ENCODE measurements at places on chromosomes 13 and 19.

DNA sequence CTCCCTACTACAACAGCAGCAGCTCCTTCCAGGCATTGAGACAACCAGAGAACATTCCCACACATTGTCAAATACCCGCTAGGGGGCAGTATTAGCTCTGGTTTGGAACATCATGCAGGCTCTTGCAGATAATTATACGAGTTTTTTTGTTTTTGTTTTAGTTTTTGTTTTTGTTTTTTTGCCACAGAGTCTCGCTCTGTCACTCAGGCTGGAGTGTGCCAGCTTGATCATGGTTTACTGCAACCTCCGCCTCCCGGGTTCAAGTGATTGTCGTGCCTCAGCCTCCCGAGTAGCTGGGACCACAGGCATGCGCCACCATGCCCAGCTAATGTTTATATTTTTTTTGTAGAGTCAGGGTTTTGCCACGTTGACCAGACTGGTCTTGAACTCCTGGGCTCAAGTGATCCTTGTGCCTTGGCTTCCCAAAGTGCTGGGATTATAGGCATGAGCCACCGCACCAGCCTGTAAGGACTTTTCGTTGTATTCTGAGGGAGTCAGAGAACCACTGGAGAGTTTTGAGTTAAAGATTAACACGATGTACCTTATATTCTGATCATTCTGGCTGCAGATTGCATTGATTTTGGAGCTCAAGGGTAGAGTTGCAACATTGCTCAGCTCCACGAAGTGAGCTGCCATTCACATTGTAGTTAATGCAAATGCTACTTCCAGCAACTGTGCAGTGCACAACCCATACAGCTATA is 41.7 kb upstream of the CEACAM20 start:
- peak; percentile 79 for DNase-seq

- DNase-seq: no peak
Observed at GRCh38 chr19:46429999-46430398, 1.3 kb upstream of the PNMA8C start.

GRCh38 chr19:18153556-18154134 is 682 bp downstream of the PIK3R2 start:
- no peak for DNase-seq

GRCh38 chr19:18991468-18991867 is 41.8 kb downstream of the SUGP2 start:
- no peak for DNase-seq

- DNase-seq: no peak
Observed at GRCh38 chr19:32702010-32702409, 10.4 kb downstream of the NUDT19 start.

- DNase-seq: no peak
Observed at GRCh38 chr13:50521006-50521830, 322.3 kb downstream of the DLEU7 start.

- DNase-seq: no peak
Observed at GRCh38 chr13:68597641-68598040, 1367.5 kb upstream of the PCDH9 start.

DNA sequence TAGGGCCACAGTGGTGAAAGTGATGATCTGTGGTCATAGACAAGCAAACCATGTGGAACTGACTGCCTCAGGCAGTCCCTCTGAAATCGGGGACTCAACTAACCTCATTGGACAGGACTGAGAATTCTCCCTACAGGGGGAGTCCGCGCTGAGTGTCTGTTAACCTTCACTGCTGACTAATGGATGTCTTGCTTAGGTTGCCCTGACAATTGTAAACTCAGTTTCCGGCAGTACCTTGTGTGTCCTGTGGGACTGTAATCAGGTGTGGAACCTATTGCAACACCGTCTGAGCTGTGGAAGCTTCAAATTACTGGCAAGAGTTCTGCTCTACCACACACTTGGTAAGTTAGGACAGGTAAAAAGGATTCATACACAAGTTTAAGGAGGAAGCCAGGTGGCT is 21.8 kb downstream of the ZNF77 start:
- DNase-seq: no peak

DNA sequence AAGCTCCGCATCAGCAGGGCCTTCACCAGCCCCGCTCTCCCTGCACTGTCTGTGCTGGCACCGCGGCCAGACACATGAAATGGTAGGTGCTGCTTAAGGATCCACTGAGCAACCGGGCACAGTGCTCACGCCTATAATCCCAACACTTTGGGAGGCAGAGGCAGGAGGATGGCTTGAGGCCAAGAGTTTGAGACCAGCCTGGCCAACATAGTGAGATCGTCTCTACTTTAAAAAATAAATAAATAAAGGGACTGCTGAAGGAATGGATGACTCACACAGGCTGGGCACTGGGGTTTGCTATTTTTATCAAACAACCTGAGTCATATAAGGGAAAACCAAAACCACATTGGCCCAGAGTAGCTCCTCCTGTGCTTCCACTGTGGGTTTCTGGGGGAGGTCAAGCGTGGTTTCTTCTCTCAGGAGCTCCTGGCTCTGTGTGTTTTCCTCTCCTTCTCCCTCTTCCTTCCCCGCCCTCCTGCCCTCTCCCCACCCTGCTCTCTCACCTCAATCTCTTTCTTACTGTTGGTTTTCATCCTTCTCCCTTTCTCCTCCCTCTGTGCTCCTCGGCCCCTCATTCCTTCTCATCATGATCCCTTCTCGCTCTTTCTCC is 21.3 kb downstream of the VRK3 start:
- DNase-seq: no peak

GRCh38 chr13:32430018-32430747 is 2.3 kb upstream of the N4BP2L1 start:
- DNase-seq: no peak

GRCh38 chr19:53586277-53586691 is 45.5 kb upstream of the DPRX start:
- no peak for DNase-seq

- no peak for DNase-seq
Observed at GRCh38 chr19:38919837-38920601, 8.0 kb upstream of the CCER2 start.

DNA sequence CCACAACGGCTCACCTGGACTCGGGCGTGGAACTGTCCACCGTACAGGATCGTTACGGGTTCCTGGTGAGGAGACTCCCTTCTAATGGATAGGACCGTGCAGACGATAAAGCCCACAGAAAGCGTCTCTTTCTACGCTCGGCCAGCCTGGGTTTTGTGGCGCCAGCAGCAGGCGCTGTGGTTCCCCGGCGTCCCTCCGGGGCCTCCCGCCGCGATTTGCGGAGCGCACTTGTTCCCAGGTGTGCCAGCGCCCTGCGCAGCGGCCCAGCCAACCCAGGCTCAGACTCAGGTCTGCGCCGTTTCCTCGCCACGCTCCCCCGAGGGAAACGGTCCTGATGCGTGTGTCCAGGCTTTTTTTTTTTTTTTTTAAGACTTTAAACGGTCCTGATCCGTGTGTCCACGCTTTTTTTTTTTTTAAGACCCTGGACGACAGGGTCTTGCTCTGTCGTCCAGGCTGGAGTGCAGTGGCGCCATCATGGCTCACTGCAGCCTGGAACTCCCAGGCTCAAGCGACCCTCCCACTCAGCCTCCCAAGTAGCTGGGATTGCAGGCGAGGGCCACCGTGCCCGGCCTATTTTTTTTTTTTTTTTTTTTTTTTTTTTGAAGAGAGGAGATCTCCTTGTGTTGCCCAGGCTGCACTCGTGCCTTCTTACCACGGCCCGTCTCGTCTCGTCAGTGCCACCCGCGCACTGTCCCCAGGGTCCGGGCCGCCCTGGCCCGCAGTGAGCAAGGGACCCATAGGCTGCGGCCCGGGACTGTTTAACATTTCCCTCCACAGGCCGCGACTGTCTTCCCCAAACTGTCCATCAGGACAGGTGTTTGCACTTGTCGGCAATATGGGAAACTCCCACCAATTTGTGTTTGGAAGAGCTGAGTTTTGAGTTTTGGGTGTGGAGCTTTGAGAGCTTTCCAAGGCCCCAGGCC is 23.8 kb downstream of the GJA3 start:
- peak; percentile 40 for DNase-seq

- no peak for DNase-seq
Observed at GRCh38 chr13:59250336-59251189, 913.2 kb downstream of the DIAPH3 start.

DNA sequence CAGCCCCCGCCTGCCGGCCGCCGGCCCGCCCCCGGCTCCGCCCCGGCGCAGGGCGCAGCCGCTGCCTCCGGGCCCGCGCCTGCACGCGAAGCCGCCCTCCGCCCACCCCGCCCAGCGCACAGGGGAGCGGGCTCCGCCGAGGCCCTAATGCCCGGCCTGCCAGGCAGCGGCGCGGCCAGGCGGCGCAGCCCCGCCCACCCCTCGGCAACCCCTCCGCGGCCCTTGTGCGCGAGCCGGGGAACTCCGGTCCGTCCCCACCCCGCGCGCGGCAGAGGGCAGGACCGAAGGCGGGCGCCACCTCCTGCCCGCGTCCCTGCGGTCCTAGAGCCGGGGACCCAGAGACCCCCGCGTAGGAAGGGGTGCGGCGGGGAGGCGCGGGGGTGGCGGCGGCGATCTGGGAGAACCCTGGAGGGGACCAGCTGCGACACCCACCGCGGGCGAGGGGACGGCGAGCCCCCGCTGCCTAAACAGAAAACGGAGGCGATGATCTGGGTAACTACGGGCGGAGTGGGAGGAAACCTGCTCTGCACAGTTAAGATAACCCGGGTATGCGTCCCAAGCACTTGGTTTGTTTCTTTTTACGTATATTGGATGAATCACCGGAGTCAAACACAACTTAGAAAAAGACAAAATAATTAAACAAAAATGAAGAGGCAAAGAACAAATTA is 350 bp upstream of the USP12 start:
- DNase-seq: peak; percentile 92

GRCh38 chr19:3047496-3048189 is 14.7 kb downstream of the TLE5 start:
- peak; percentile 31 for DNase-seq

DNA sequence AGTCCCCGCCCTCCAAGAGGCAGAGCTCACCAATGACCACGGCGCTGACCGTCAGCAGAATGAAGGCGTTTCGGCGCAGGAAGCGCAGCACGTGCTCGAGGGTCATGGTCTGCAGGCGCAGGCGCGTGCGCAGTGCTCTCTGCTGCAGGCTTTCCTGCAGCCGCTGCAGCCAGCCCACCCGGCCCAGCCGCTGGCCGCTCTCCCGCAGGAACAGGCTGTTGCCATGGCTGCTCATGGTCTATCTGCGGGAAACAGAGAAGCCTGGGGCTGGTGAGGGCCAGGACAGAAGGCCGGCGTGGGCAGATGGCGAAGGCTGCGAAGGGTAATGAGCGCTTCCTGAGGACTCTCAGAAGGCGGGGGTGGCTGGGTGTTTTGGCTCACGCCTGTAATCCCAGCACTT is 7.0 kb downstream of the SLC1A6 start:
- no peak for DNase-seq

DNA sequence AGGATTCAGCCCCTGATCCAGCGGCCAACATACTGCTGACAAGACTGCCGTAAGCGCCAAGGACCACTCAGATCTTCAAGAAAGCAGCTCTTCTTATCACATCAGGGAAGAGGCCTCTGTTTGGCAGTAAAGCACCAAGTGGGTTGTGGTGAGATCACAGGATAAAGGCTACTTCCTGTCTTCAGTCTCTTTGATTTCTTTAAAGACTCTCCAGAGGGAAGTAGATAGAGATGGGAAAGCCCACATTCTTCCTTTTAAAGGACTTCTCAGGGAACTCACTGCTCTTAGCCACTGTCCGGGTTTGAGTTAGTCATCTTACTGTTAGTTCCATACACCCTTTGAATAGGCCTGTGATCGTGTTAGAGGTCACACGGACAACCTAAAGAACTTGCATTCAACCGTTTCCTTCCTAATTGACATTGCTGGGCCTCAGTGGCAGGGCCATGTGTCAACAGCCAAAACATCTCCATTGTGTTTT is 47.2 kb upstream of the POMP start:
- DNase-seq: peak; percentile 42

GRCh38 chr13:52944697-52945096 is 83.9 kb upstream of the OLFM4 start:
- DNase-seq: no peak

- no peak for DNase-seq
Observed at GRCh38 chr13:25928941-25929505, 122.8 kb downstream of the SHISA2 start.

DNA sequence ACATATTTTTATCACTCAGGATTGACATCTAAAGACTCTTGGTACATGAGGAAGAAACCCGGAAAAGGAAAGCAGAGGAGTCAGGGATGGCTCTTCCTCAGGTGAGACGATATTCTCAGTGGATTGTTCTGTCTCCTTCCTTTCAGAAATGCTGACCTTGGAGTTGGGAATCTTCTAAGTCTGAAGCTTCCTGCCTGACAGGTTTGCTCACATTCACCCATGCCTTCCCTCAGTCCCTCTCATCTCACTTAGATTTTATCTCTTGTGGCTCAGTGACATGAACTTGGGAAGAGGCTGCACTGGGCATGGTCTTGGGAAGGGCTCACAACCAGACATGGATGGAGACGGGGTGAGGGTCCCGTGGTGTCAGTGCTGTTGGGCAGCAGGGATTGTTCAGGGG is 6.7 kb downstream of the ZNF525 start:
- DNase-seq: no peak

GRCh38 chr19:49113762-49114629 is at the start of gene LIN7B:
LIN7B (plus strand) TSS chr19:49114370; CDS start chr19:49114405, 35 bp downstream.
- peak; percentile 49 for DNase-seq

GRCh38 chr19:18292810-18293641 is 11.6 kb upstream of the JUND start:
- peak; percentile 81 for DNase-seq

DNA sequence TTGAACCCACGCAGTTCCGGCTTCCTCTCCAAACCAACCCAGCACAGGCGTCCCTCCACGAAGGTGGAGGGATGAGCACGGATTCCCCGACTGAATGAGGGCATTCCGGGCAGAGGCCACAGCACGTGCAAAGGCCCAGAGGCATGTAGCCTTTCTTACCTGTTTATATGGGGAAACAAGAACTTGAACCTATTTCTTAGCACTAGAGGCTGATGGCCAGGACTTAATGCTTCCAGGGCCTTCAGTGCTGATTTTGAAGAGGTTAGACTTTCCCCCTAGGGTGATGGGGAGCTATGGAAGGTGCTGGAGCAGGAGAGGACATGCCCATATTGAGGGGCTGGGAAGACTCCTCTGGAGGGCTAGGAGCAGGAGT is 2.0 kb downstream of the MAST3 start:
- DNase-seq: no peak

DNA sequence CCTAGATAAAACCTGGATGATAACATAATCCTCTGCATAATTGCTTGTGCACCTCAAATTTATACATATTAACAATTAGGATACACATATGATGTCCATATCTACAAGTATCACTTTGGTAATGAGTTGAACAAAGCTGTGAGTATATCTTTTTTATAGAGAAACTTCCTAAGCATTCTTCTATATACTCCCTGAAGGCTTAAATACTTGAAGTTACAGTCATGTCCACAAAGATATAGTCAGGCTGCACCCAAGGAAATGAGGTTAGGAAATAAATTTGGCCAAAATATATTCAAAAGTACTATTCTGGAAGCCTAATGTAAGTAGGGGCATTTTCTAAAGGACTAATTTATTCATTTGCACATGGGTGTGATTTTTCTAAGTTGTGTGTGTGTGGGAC is 761.5 kb downstream of the PCDH9 start:
- no peak for DNase-seq

- DNase-seq: no peak
Observed at GRCh38 chr19:28130066-28130511, 1082.9 kb downstream of the UQCRFS1 start.
